ENCODE measurements at places on chromosomes 5 and 9.

DNA sequence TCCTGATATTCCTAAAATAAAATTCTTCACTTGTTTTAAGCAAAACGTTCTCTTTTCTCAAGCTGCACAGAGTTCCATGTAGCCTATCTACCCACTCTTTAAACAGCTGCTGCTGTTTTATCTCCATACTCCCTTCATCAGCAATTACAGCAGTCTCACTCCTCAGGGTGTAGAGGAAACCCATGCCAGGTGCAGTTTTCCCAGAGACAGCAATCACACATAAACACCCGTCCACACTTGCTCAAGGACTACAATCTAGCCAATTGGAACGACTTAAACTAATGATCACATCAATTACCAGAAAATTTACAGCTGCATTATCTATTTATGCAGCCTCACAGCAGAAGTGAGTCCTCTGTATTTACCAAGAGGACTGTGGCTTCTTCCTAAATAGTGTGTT, 141.7 kb downstream of the HTR1A start:
- DNase-seq, result no peak

DNA sequence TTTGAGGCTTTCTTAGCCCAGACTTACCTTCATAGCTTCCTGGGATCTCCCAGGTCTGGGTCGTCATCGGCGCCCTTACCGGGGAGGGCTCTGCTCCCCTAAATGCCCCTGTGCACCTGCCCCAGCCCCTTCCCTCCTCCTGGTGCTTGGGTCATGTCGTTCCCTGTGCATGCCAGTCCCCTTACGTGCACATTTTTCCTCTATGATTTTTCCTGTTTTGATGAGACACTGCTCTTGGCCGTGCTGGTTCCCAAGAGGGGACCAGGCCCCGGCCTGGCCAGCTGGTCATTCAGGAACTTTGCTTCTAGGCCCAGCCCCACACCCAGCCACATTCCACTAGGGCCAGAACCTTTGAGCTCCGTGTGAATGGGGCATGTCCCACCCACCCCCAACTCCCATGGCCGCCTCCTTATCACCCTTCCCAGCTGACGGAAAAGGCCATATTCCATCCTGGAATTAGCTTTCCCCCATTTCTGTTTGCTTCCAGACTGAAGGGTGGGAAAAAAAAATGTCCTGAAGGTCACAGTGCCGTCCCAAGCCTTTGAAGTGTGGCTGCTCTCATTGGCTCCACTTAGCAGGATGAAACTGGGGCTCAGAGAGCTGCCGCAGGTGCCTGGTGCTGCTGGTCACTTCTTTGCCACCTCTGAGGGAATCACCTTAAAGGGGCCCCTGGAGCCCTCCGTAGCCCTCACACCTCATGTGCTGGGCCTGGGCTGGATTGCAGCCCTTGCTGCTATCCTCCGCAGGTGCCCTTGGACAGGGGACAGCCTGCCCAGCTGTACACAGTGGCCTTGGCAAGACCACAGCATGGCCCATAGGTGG, 25.1 kb downstream of the ERGIC1 start:
- DNase-seq, result no peak

DNA sequence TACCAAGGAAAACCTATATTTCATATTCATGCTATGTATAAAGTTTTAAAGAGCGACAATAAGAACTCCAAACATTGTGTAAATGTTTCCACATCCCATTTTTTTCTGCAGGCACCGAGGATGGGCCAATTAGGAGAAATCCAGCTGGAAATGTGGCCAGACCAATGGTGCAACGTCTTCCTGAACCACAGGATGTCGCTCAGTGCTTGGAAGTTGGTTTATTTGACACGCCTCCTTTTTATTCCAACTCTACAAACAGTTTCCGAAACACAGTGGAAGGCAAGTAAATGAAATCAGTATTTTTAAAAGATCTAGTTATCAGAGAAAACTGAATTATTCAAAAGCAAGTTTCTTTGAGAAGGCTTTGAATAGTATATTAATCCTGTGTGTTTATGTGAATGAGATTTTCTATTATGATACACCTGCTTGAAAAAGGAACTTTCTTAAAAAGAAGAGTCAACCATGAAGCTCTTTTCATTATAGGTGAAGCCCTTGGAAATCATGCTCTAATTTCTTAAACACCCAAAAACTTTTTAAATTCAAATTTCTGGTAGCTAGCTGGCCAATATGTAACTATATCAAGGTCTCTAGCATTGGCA, 9.1 kb downstream of the TYRP1 start:
- no peak for DNase-seq

GRCh38 chr9:89715318-89715858, 110.6 kb downstream of the GADD45G start:
- no peak for DNase-seq

DNA sequence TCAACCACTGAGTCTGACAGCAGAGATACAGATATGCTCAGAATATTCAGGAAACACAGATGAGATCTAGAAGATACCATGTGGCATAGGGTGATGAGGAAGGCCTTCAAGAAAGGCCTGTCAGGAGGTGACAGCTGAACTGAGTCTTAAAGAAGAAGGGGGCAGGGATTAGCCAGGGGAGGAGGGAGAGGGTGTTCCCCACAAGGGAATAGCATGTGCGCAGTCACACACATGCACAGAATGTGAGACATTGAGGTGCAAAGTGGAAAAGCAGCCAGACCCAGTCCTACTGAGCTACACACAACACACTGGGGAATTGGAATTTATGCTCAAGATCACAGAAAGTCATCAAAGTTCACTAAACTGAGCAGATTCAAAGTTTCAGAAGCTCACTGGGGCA, 3.0 kb upstream of the SLC25A48 start:
- no peak for DNase-seq

Data from stimulated activated CD8-positive, alpha-beta memory T cell treated with anti-CD3 and anti-CD28 coated beads, Interleukin-12 subunit alpha, Interleukin-12 subunit beta, amount 100 ng/mL, for 1 hour (primary cell).